ENCODE measurements at places on chromosomes 11 and 22.

DNA sequence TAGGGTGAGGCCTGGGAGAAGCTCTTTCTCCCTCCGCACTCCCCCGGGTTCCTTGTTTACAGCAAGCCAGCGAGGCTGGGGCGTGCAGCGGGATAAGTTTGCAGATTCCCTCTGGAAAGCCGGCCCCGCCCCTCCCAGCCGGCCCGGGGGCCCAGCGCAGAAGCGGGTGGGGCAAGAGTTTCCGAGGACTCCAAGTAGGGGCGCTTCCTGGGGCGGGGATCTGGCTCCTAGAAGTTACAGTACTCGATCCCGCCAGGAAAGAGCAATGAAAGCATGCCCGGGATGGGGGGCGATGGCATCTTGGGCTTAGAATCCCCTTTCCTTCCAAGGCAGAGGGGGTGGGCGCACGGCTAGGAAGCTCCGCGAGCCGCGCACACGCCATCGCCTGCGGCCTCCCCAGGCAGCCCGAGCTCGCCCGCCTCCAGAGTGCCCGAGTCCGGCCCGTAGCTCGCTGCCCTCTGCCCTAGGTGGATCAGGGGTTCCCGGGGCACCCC lies 385 bp downstream of the TST start:
- H3K36me3 ChIP-seq, result peaks cover 3% of the 10 kb centered on the region
- H3K4me3 ChIP-seq, result peak overlapping the region; percentile 98
- peaks cover 40% of the 10 kb centered on the region for H3K4me1 ChIP-seq
- H3K27ac ChIP-seq, result peak overlapping the region; percentile 89
- peak; percentile 75 for DNase-seq
- H3K27me3 ChIP-seq, result no peaks in the 10 kb centered on the region

- H3K27ac ChIP-seq, result peak overlapping the region; percentile 17
- H3K36me3 ChIP-seq, result no peaks in the 10 kb centered on the region
- no peaks in the 10 kb centered on the region for H3K27me3 ChIP-seq
- no peak overlapping the region for H3K4me3 ChIP-seq
- DNase-seq, result no peak
- peaks cover 69% of the 10 kb centered on the region for H3K4me1 ChIP-seq
These were observed 26.8 kb downstream of the TNRC6B start for GRCh38 chr22:40204321-40205116.

GRCh38 chr11:31817621-31818424 lies 6.7 kb upstream of the PAX6 start:
- DNase-seq, result no peak
- H3K27me3 ChIP-seq, result peaks cover 100% of the 10 kb centered on the region
- H3K27ac ChIP-seq, result no peak overlapping the region

- peak overlapping the region; percentile 73 for H3K4me3 ChIP-seq
- H3K27me3 ChIP-seq, result no peaks in the 10 kb centered on the region
- DNase-seq, result no peak
These were observed 571 bp downstream of the C11orf24 start for GRCh38 chr11:68271023-68271780.

DNA sequence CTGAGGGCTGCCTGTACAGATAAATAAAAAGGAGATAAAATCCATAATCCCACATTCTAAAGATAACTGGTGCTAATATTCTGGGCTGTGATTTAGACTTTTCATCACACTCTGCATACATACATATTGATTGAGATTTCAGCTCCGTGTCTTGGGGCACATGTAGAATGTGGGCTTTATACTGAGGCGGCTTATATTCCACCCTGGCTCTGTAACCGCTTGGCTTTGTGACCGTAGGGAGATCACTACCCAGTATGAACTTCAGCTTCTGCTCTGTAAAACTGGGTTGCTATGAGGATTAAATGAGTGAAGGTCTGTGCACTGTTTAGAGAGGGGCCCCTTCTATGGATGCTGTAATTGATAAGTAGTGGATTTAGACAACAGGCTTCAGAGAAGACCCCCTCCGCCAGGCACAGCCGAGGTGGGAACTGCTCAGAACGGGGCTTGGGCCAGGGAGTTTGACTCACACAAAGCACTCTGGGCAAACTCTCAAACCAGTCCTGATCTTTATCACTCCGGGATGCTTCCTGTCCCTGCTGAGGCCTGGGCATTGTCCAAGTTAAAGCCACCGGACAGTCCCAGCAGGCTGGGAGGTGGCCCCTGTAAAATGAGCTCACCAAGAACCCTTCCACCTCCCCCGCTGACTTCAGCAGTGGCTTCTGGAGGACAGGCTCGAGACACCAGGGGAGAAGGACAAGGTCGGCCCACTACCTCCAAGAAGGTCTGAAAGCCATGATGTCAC lies 17.2 kb downstream of the KIAA1671 start:
- peak overlapping the region; percentile 46 for H3K27ac ChIP-seq
- no peaks in the 10 kb centered on the region for H3K27me3 ChIP-seq
- peak; percentile 86 for DNase-seq
- peaks cover 5% of the 10 kb centered on the region for H3K4me1 ChIP-seq
- no peak overlapping the region for H3K4me3 ChIP-seq
- H3K36me3 ChIP-seq, result no peaks in the 10 kb centered on the region

DNA sequence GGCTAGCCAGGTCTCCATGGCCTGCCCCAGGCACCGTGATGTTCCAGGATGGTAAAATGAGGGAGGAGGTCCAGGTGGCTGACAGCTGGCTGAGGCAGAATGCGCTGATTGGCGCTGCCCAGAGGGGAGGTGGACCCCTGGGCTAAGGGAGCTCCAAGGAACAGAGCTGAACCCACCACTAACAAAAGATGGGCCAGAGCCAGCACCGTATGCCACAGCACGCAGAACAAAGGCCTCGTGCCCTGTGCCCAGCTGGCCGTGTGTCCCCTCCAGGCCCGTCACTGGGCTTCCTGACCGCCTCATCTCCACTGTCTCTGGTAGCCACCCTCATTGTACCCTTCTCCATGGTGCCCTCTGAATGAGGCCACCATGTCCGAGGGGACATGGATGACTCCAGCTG lies 19.6 kb upstream of the PRODH start:
- DNase-seq, result peak; percentile 56
- H3K27ac ChIP-seq, result no peak overlapping the region
- peaks cover 45% of the 10 kb centered on the region for H3K27me3 ChIP-seq

DNA sequence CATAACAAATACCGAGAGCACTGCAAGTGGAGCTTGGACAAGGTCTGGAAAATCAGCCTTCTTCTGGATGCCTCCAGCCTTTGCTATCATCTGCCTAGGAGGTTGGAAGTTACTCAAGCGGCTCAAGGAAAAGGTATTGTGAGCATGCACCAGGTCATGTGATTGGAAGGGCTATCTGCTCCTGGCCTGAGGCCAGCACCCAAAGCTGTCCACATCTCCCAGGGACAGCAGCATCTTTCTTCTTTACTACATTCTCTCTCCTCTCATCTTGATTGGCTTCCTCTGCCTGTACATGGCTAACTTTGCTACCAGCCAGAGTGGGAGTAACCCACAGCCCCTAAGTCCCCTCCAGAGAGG lies 44.2 kb upstream of the AMPD3 start:
- no peak overlapping the region for H3K4me3 ChIP-seq
- H3K27ac ChIP-seq, result no peak overlapping the region
- DNase-seq, result no peak
- H3K4me1 ChIP-seq, result peaks cover 5% of the 10 kb centered on the region

GRCh38 chr22:20509344-20510047 lies 2.1 kb downstream of the MED15 start:
- peak; percentile 88 for DNase-seq
- no peaks in the 10 kb centered on the region for H3K36me3 ChIP-seq
- H3K4me3 ChIP-seq, result peak overlapping the region; percentile 77
- peak overlapping the region; percentile 99 for H3K27ac ChIP-seq
- H3K4me1 ChIP-seq, result no peaks in the 10 kb centered on the region

- no peaks in the 10 kb centered on the region for H3K4me1 ChIP-seq
- H3K4me3 ChIP-seq, result no peak overlapping the region
- DNase-seq, result no peak
- H3K27me3 ChIP-seq, result no peaks in the 10 kb centered on the region
- H3K27ac ChIP-seq, result no peak overlapping the region
- H3K36me3 ChIP-seq, result no peaks in the 10 kb centered on the region
These were observed 535.1 kb downstream of the TMEM135 start for GRCh38 chr11:87572881-87573280.

DNA sequence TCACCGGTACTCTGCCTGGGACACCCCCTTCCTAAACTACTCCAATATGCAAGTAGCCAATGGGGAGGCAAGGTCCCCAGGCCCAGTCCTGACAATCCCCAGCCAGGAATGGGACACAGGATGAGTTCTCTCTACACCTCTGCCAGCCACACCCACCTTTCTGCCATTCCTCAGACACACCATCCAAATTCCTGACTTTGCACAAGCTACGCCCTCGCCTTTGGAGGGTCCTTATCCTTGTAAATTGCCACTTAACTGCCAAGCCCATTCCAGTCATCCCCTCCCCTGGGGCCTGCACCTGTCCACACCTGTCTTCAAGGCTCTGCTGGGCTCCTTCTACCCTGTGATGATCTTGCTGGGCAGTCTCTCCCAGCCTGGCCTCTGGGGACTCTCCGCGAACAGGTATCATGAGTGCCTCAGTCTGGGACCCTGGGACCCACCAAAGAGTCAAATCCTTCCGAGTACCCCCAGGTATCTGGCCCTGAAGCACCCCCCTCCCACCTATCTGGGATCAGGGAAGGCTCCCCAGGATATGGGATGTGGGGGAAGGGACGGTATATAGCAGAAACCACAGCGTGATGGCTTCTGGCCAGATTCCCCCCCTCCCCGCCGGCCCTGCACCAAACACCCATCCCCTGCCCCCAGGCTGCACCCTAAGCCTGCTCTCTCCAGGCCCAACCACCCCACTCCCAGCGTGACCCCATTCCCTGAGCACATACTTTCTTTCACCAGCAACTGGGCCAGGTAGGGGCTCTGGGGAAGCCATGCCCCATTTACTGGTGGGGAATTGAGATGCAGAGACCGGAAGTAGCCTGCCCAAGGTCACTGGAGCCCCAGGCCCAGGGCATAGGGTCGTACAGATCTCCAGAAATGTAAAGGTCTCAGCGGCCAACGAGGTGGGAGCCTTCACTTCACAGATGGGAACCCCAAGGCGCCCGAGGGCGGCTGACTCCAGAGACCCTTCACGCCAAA lies 806 bp downstream of the ARAP1 start:
- peak overlapping the region; percentile 42 for H3K27ac ChIP-seq
- H3K4me3 ChIP-seq, result peak overlapping the region; percentile 60
- peaks cover 19% of the 10 kb centered on the region for H3K4me1 ChIP-seq
- no peaks in the 10 kb centered on the region for H3K27me3 ChIP-seq
- no peak for DNase-seq

DNA sequence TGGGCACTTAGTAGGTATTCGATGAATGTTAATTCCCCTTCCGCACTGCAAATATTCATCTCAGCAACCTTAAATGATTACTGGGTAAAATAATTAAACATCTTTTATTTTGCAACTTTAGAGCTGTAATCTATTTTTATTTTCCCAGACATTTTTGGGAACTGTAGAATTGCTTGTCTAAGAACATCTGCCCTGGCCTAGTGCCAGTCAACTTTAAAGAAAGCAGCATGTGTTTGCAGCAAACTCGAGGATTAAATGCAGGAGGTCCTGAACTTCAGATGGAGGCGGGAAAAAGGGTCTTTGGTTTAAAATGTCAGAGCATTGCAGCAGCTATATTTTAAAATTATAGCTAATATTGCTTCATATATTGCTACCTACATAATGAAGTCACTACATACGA lies 190.0 kb downstream of the PGR start:
- DNase-seq, result no peak
- no peak overlapping the region for H3K27ac ChIP-seq
- no peaks in the 10 kb centered on the region for H3K27me3 ChIP-seq
- H3K36me3 ChIP-seq, result no peaks in the 10 kb centered on the region
- no peaks in the 10 kb centered on the region for H3K4me1 ChIP-seq

DNA sequence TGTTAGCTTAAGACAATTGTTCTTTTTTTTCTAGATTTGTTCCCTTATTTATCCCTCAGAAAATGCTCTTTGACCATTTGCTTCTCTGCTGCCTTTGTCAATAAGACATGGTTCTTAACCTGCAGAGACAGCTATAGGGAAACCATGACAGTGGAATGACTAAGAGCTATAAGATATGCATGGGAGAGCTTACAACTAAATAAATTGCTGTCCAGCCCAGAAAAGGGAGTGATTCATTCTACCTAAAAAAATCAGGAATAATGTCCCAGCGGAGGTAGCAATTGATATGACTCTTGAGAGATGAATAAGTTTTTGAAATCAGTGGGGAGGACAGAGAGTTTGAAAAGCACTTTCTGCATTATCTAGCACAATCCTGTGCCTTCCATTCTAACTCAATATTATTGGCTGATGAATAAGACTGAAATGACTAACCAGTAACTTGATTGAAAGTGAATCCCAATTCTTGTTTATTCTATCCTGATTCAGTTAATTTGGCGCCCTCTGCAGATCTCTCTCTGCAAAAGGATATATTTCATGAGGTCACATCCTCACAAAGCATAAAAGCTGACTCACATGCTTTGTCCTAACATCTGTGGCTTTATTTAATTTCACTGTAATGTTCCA lies 680.5 kb upstream of the API5 start:
- H3K27ac ChIP-seq, result no peak overlapping the region
- no peaks in the 10 kb centered on the region for H3K36me3 ChIP-seq
- DNase-seq, result no peak
- H3K4me3 ChIP-seq, result no peak overlapping the region

GRCh38 chr11:35734669-35735410 lies 72.3 kb downstream of the TRIM44 start:
- H3K4me3 ChIP-seq, result no peak overlapping the region
- no peaks in the 10 kb centered on the region for H3K4me1 ChIP-seq
- H3K27ac ChIP-seq, result no peak overlapping the region
- DNase-seq, result no peak
- H3K36me3 ChIP-seq, result peaks cover 23% of the 10 kb centered on the region

DNA sequence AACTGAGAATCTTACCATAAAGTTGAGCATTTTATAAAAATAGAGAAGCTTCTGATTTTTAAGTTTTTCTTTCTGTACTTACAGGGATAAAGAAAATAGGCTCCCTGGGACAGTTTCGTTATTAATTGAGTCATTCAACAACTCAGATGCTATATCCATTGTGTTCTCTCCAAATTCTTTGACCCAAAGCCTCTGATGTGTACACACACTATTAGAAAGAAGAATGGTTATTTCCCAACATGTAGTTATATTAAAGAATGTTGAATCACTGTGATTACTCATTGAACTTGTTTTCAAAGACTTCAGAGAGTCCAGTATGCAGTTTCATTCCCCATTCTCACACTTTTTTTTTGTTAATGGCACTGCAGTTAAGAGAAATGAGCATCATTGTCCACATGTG lies 734.3 kb upstream of the ARHGAP42 start:
- H3K4me3 ChIP-seq, result no peak overlapping the region
- H3K27ac ChIP-seq, result no peak overlapping the region
- no peaks in the 10 kb centered on the region for H3K27me3 ChIP-seq
- no peaks in the 10 kb centered on the region for H3K4me1 ChIP-seq
- H3K36me3 ChIP-seq, result no peaks in the 10 kb centered on the region

- no peaks in the 10 kb centered on the region for H3K27me3 ChIP-seq
- H3K4me1 ChIP-seq, result peaks cover 3% of the 10 kb centered on the region
- no peak for DNase-seq
- H3K4me3 ChIP-seq, result no peak overlapping the region
- no peak overlapping the region for H3K27ac ChIP-seq
These were observed 41.1 kb downstream of the SGSM3 start for GRCh38 chr22:40411506-40411861.

Measured in tibial artery (tissue), 4 donors.